ENCODE measurements at places on chromosomes 5 and 9.

DNA sequence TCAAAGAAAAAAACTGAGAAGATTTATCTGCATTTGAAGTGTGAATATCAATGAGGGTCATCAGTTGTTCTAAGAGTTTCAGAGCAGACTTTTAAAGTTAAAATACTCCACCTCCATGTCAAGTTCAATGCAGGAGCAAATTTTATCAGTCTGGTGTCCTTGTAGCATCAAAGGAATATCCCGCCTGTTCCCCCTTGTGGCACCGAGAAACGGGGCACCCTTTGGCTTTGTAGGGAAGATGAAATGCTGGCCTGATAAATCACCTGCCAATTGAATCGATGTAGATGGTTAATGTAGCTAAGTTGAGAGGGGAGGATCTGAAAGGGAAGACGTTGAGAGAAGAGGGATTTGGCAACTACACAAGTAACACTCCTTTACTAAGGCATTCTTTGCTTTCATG lies 714.5 kb downstream of the EFNA5 start:
- DNase-seq, result no peak

DNA sequence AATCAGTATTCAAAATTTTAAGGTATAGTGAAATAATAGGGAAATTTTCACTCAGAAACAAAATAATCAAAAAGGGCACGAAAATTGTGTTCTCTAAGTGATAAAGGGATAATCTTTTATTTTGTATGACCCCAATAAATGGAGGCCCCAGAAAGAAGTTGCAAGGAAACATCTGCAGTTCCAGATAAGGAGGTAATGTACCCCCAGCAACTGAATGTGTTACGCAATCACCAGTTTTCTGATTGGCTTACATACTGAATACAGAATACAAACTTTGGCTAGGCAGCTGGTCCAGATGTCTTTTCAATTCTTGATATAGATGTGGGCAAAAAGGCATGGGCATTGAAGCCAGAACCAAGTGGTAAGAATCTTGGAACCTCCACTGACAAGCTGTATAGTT lies 1.7 kb upstream of the TOPORS start:
- no peak for DNase-seq

DNA sequence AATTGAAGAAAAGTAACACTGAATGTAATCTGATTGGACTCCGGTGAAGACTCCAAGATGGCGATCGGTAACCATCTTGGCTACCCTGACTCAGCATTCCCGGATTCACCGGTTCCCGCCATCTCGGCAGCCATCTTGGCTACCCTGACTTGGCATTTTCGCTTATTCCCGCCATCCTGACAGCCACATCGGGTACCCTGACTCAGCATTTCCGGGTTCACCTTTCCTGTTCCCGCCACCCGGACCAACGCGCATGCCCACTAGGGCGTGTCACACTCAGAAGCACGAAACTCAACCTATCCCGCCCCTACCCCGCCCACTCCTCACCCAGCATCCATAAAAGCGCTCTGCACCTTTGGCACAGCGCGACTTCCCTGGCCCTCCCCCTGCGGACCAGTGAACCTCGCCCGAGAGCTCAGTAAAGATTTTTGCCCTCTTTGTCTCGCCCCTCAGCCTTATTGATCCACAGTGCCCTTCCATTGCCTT lies 17.2 kb downstream of the SPTLC1 start:
- no peak for DNase-seq

- DNase-seq, result no peak
These were observed 182.7 kb downstream of the GNAQ start for GRCh38 chr9:77848897-77849296.

DNA sequence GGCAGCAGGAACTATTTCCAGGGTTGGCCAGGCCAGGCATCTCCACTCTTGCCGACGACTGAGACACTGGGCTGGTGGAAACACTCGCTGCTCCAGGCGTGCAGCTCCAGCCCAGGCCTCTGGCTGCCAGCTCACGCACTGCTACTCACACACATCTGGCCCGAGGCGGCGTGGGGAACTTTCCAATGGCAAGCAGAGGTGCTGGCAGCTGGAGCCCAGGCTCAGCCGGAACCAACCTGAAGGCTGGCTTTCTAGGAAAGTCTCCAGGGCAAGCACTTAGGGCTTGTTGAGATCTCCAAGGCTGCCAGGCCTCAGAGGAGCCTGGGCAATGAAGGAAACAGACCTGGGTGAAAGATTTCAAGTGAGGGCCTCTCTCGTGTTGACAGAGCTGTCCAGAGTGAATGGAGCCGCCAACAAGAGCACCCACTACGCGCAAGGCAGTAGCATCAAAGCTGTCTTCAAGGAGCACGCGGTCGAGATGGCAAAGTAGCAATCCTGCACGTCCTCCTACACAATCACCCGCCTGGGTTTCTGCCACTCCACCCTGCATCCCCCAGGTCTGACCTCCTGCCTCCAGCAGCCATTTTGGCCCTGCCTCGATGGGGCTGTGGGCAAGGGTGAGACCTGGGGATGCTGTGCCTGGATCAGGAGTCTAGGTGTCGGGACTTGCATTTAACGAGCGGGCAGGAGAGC lies 14.4 kb downstream of the SH3PXD2B start:
- no peak for DNase-seq

DNA sequence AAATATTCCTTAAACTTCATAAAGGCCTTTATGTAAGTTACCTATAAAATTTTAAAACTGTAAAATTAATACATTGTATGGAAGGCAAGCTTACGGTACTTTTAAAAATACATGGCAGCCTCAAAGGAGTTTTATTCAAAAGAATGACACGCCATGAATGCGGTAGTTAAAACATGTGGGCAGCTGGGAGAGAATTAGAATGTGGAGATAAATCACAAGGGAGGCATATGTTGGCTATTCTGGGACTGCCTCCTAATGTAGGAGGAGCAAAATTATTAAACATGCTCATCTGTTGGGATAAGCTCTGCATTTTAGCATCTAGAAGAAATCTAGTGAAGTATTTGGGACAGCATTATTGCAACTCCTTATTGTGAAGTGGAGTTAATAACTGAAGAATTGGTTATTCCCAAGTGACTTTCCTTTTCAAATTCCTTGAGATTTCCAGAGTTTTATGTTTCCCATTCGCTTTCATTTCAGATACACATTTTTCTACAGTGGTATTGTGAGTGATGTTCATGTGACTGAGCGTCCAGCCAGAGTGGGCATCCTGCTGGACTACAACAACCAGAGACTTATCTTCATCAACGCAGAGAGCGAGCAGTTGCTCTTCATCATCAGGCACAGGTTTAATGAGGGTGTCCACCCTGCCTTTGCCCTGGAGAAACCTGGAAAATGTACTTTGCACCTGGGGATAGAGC lies 109.4 kb downstream of the CMYA5 start:
- no peak for DNase-seq

GRCh38 chr5:63570752-63571151 lies 391.5 kb downstream of the HTR1A start:
- no peak for DNase-seq

DNA sequence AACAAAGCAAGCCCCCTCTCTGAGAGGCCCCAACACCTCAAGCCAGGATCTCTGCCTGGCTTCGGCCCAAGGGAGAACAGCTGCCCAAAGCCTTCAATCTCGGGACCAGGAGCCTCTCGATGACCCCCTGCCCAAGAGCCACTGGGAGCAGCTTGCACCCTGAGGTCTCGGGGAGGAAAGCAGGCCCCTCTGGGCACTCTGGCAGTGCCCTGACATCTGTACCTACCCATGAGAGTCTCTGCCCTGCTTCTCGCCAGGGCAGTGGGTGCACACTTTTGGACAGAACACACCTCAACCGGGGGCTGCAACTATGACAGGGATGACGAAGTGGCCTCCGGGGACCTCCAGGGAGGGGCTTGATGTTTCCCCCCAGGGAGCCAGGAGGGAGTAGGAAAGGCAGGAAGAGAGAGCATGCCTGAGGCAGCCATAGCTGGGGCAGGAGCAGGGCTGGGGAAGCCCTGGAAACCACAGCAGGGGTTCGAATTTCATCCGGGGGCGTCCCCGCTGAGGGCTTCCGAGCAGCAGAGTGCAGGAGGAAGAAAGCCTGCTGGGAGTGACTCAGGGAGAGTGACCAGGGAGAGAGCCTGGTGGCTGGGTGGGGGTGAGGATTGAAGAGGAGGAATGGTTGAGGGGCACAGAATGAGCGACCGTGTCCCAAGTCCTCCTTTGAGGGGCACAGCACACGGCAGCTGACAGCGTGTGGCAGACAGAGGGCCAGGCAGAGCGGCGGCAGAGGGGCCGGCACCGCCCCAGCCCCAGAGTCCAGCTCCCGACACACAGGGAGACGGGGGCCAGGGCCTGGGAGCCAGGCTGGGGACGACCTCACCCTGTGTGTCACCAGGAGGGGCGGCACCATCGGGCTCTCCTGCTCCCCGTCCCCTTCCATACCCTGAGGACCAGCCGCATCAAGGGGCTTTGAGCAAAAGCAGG lies 1.8 kb downstream of the LPCAT1 start:
- DNase-seq, result no peak

GRCh38 chr5:22852807-22853660 lies at the start of gene CDH12:
CDH12 (minus strand) TSS chr5:22853344.
- no peak for DNase-seq
